Stimulated activated CD8-positive, alpha-beta memory T cell treated with anti-CD3 and anti-CD28 coated beads, Interleukin-15, amount 100 ng/mL, for 48 hours (primary cell): ENCODE measurements at places on chromosomes 5 and 9.
A peak's percentile ranks its signal among the peaks of the same experiment; 100 is the strongest.

DNA sequence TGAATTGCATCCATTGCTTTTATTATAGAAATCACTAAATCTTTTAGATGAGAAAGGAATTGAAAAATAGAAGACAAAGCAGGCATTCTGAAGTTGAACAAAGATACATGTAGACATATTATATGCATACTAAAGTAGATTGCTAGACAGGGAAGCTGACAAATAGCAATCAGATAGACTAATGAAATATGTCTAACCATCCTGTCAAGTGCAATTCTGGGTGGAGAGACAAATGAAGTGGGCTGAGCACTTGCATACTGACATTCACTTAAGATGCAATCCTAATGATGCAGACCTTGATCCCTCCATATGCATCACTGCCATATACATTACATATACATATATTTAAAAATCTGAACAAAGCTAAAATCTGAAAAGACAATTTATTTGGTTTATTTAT lies 1130.0 kb upstream of the CDH6 start:
- no peak for DNase-seq

DNA sequence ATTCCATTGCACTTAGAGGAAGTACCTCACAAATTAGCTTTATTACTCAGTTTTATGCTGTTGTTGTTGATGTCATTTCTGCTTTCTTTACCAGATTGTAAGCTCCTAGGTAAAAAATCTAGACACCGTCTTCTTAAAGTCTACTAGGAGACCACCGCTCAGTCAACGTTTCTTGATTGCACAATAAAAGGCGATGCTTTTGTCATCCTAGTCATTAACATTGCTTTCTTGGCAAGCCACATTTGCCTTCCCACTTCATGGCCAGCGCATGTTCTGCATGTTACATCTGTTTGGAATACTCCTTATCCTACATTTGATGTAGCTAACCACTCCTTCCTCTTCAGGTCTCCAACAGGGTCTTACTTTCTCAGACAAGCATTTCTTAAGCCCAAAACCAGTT lies 464.0 kb upstream of the TUSC1 start:
- DNase-seq, result no peak

GRCh38 chr5:32249668-32250067 lies 63.1 kb downstream of the MTMR12 start:
- DNase-seq, result no peak

DNA sequence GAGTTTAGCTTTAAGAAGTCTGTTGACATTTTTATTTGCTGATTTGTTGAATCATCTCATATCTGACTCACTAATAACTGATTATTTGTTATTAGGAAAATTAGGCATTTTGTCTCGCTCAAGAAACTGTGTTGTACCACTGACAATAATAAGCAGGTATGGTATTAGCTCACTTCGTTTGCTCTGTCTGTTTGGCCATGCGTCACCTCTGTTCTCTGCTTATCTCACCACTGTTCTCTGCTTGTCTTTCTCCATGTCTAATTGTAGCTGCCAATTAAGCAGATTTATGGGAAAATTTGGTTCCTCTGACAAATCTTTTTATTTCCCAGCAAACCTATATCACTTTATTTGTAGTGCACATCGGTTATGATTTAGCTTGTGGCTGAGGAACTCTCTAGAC lies 138.9 kb downstream of the WDR41 start:
- DNase-seq, result no peak

GRCh38 chr5:158990979-158991775 lies 108.5 kb downstream of the EBF1 start:
- DNase-seq, result no peak

DNA sequence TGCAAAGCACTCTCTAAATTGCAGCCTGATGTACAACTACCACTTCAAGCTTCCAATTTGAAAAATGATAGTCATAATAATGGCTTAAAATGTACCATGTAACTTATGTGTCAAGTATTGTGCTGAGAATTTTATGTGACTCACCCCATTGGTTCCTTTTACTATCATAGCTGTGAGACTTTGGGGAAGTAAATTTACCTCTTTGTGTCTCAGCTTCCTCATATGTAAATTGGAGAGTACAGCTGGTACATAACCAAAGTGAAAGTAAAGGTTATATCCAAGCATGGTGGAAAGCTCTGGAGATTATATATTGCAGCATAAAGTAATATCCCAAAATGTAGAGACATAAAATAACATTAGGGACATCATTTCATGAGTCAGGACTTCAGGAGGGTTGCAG lies 2200.4 kb upstream of the C9orf72 start:
- DNase-seq, result no peak

DNA sequence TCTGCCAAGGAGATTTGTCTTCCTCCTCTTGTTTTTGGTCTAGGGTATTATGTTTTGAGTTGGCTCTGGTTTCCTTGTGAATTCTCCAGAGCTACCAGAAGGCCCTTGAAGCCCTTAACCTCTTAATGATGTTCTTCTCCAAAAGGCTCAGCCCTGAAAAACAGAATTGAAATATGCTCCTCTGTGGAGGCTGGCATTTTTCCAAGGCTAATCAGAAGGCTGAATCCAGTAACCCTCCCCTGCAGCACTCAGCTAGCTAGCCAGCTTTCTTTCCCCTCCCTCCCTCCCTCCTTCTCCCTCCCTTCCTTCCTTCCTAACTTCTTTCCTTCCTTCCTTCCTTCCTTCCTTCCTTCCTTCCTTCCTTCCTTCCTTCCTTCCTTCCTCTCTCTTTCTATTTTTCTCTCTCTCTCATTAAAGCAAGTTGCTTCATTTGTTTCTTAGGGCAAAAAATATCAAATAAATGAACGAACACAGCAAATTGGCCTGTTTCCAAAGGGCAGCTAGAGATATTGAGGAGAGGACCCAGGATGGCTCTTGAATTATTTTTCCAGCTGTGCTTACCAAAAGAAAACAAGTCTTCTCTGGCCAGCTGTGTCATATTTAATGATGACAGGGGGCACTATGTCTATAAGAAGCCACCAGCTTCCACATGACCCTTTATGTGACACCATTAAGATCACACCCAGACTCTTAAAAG lies 38.7 kb downstream of the JAKMIP2 start:
- DNase-seq, result no peak

- no peak for DNase-seq
These were observed 33.5 kb downstream of the CSNK1G3 start for GRCh38 chr5:123545506-123545905.

GRCh38 chr5:71810023-71810422 lies 90.9 kb downstream of the CARTPT start:
- DNase-seq, result no peak

DNA sequence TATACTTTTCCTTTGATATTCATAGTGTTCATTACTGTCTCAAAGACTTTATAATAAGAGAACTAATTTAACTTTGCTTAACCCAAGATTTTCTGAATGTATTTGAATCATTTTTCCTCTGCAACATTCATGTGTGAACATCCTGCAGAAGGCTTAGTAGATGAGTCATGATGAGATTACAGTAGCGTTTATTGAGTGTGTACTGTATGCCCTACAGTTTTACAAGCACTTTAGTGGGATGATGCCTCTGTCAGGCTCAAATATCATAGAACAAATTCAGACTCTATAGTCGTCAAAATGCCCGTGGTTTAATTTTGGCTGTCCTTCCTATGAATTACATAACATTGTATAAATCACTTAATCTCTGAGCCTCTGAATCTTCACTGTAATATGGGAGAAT lies 41.2 kb downstream of the FYB1 start:
- DNase-seq, result no peak

GRCh38 chr5:2299388-2300220 lies 416.9 kb upstream of the IRX4 start:
- no peak for DNase-seq

GRCh38 chr5:119340597-119341218 lies 15.1 kb upstream of the TNFAIP8 start:
- DNase-seq, result peak; percentile 55

- DNase-seq, result no peak
These were observed 54.6 kb downstream of the SUSD1 start for GRCh38 chr9:112120439-112120925.

DNA sequence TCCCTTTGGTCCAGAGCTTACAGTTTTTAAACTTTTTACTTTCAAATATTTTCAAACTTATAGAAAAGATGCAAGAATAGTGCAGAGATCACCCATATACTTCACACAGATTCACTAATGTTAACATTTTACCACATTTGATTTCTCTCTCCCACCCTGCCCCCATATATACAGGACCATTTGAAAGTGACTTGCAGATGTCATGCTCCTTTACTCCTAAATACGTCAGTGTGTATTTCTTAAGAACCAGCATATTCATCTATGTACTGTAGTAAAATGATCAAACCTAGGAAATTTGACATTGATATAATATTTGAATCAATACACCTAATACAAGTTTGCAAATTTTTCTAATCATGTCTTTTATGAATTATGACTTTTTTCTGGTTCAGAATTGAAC lies 100.4 kb upstream of the CHD1 start:
- DNase-seq, result no peak

- DNase-seq, result no peak
These were observed 47.8 kb downstream of the RNF145 start for GRCh38 chr5:159161361-159162214.

- DNase-seq, result no peak
These were observed 414.4 kb downstream of the PDE4D start for GRCh38 chr5:59479086-59479485.

DNA sequence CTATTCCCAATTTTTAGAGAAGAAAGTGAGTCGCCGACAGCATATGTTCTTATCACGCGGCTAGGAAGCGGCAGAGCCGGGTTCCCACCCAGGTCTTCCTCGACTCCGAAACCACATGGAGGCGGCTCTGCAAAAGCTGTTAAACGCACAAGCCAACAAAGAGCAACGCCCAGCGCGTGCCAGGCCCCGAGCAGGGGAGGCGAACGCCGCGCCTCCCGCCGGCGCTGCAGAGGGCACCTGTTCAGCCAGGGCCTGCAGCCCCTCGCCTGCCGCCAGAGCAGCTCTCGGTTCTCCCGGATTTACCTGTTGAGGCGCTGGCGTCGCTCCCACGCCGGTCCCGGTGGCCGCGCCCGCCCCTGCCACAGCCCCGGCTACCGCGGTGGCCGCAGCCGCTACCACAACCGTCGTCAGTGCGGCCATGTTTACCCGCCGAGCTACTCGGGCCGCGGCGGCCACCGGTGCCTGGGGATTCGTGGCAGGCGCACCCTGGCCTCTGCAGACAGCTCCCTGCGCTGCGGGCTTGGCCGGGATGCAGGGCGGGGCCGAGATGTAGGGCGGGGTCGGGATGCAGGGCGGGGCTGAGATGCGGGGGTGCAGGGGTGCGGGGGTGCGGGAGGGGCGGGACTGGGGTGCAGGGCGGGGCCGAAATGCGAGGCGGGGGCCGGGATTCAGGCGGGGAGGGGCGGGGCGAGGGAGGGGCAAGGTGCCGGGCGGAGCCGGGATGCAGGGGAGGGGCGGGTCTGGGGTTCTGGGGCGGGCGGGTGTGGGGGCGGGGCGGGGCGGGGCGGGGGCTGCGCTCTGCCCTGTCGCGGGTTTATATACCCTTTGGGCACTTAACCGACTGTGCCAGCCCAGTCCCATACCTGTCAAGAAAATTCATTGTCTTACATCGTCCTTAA lies at the start of gene CCDC112:
TSS of gene CCDC112 (minus strand) at position 531 of the 899 bp plus-strand sequence. CDS start at position 420, 111 bp downstream.
- DNase-seq, result peak; percentile 53

GRCh38 chr5:142584891-142585290 lies 101.0 kb downstream of the FGF1 start:
- no peak for DNase-seq

DNA sequence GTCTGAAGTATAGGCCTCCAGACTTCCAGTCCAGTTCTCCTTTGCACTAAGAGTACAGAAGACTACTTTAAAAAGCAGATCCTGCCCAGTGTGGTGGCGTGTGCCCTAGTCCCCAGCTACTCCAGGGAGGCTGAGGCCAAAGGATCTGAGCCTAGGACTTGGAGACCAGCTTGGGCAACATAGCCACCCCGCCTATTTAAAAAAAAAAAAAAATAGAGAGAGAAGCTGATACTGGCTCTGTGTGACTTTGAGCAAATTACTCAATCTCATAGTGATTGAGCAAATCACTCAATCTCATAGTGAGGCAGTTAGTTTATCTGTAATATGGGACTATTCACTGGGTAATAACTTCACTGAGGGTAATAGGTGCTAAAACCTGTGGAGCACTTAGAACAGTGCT lies 43.6 kb upstream of the KDM4C start:
- DNase-seq, result no peak

DNA sequence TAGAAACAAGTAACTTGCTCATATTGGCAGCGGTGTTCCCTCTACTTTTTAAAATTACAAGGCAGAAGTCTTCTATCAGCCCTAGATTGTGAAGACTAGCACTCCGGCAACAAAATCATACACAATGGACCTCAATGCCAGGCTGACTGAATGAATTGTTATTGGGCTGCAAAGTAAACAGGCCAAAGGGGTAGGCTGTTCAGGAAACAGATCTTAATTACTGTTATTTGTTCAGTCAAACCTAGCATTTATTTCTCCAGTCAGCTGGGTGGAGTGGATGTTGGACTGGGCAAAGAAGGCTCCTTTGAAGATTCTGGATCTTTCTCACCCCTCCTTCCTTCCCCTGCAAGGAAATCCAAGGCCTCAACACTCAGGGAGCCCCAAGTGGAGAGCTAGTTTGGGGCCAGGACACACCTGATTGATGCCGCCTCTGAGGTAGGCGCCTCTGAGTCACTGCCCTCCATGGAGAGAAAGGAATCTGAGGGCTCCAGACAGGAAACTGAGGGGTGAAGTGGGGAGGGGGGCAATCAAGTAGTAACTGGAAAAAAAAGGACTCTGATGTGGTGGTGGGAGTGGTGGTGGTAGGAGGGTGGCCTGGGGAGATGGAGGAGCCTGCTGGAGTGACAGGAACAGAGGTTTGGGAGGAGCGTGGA lies 35.5 kb downstream of the SERINC5 start:
- DNase-seq, result no peak

GRCh38 chr5:10317825-10318682 lies 10.4 kb upstream of the CMBL start:
- DNase-seq, result no peak

DNA sequence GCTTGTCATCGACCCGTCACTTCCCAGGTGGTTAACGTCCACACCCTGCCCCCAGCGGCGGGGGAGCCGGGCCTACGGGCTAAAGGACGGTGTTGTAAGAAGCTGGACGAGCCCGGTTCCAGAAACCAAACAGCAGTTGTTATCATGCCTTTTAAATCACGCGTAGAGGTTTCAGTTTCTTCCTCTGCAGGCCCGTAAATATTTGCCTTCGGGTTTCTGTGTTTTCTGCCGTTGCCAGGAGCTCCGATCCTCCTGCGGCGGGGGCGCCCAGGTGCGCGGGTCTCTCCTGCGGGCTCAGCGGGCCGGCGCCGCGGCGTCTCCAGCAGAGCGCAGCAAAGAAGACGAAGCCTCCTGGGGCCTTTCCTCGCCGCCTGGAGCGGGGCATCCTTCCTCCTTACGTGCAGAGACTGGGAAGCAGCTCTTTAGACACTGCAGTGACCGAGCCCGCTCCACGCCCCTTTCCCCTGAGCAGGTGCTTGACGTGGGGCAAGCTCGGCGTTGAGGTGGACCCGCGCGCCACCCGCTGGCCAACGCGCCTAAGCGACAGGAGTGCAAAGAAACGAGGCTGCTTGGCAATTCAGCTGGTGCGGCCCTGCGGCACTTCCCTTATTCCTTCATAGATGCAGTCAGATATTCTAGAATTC lies 21.8 kb upstream of the TTC1 start:
- DNase-seq, result peak; percentile 55

- no peak for DNase-seq
These were observed 26.8 kb downstream of the NIPAL4 start for GRCh38 chr5:157486861-157487260.

GRCh38 chr5:65161655-65162054 lies 320.1 kb downstream of the ADAMTS6 start:
- DNase-seq, result no peak

GRCh38 chr9:127767909-127768331 lies 10.5 kb downstream of the SH2D3C start:
- DNase-seq, result no peak

- no peak for DNase-seq
These were observed 863.4 kb downstream of the DNAH5 start for GRCh38 chr5:13081116-13081515.

GRCh38 chr5:109242518-109242917 lies 167.3 kb downstream of the PJA2 start:
- DNase-seq, result no peak
